Hindlimb muscle (tissue), 1 donor: ENCODE measurements at places on chromosomes 6 and 20.

DNA sequence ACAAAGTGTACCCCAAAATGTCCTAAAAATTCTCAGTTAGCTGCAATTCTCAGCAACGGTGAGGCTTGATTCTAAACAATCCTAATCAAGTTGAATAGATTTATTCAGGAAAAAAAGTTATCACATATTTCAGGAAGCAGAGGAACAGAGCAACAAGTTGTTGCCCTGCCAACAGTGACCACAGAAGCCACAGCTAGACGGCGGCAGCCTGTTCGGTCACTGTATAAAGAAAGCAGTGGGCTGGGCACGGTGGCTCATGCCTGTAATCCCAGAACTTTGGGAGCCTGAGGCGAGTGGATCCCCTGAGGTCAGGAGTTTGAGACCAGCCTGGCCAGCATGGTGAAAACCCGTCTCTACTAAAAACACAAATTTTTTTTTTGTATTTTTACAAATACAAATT lies 171.2 kb upstream of the BMP5 start:
- DNase-seq: no peak

DNA sequence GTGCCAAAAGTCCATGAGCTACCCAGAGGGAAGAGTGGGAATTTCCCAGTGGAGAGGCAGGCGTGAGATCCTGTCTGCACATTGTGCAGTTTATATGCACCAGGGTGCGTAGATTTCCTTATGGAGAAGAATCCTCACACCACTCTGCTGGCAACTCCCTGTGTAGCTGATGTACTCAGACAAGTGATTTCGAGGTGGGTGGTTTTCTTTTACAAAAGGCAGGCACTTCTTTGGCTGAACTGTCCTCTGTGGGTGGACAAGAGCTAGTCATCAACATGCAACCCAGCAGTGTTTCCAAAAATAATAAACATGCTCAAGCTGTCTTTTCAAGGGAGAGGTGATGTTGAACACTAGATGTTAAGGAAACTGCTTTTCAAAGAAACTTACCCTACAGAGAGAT lies 121.7 kb upstream of the NXT1 start:
- no peak for DNase-seq

DNA sequence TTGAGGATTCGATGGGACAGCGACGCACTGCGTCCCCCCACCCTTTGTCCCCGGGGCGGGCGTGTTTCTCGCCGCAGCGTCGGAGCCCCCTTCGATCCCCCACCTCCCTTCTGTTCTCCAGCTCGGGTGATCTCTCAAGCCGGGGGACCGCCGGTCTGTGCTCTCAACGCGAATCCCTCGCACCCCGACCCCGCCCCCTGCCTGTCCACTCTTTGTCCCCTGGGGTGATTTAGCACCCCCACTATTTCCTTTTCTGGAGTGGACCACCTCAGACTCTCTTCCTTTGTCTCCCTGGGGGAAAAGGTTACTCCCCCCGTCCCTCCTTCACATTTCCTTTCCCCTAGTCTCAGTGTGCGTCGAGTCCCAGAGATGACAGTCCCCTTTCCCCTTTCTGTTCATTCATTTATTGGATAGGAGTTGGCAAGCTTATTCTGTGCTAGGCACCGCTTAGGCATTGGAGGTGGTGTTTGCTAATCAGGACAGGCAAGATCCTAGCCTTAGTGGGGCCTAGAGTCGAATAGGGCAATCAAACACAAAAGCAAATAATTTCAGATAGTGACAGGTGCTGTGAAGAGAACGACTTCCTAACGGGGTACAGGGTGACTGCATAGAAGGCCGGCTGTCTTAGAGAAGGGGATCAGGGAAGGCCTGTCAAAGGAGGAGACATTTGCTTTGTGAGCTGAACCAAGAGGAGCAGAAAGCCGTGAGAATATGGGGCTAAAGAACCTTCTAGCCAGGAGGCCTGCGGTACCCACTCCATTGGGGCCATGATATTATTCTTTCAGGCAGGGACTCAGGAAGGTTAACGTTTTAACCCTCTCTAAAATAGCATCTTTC lies 741 bp downstream of the PTPN1 start:
- DNase-seq: peak; percentile 31

- DNase-seq: no peak
These were observed 872 bp upstream of the RBM39 start for GRCh38 chr20:35742741-35743523.

DNA sequence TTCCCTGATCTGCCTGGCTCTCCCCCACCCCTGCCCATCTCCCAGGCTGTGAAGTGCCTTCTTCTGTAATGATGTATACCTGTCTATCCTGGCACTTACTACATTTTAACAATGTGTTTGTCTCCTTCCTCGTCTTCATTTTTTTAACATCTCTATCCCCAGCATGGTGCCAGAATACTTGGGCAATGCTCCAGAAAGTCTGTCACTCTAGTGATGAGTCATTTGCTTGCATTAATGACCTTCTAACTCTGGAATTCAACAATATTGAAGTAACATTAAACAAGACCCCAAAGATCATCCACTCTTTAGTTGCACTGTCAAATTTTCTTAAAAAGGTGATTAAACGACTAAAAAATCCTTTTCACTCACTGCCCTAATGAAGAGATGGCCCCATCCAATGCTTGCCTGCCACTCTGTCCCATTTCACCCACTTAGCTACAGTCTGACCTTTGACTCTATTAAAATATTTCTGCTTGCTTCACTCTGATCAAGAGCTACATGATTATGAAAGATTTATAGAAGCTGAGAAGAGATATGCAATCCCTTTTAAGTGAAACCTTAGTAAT lies 7.7 kb upstream of the KLHL31 start:
- DNase-seq: no peak

DNA sequence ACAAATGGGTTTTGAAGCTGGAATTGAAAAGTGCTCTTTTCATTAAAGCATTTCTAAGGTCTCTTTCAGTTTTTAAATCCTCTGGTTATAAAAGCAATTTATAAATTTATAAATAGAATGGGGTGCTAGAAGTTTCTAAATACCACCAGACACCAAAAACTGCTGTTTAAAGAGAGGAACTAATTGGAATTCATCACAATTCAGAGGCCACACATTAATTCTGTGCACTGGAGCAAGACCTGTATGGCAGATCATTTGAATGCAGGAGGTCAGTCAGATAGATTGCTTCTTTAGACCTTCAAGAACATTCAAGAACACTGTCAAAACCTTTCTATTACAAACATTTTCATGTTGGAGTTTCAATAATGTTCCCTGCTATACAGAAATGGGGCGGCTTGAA lies 55.1 kb downstream of the ALDH8A1 start:
- DNase-seq: no peak

DNA sequence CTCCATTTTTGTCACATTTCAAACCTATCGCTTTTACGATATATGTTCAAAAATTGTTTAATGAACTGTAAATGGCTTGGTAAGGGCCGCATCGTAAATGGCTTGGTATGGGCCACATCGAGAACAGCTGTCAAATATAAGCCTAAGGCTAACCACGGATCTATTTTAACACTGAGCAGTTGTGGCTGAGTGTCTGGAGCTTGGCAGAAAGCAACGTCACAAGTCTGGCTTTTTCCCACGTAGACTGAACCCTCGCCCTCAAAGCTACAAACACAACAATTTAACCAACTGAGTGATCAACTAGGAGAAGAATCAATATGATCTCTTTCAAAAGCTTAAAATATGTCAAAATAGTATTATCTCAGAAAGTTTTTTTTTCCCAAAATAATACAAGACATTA lies 71.4 kb upstream of the PRSS16 start:
- no peak for DNase-seq

DNA sequence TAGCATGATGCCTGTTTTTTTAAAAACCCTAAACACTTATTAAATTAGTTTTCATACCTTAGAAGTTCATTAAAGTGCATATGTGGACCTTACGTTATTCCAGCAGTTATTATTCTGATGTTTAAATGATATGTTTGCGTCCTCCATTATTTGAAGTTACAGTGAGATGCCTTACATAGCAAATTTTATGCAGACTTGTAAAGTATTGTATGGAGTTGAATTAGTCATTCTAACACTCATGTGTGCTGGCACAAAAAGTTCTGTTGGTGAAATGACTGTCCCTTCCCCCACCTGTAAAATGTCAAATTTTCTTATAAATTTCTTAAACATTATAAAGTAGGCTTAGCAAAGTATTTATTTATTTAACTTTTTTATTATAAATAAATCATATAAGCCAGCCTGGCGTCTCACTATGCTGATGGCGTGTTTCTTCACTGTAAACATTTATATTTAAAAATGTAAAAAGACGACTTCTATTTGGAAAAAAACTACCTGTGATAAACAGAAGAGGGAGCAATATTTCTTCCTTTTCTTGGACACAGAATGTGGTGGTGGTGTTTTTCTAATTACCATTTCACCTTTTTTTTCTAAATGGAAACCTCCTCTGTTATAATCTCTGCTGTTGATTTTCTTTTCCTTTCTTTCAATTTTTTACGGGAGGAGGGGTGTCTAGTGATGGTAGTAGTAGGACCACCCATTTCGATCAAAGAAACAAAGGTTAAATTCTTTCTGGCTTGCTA lies 155.4 kb downstream of the RFPL4B start:
- DNase-seq: no peak

DNA sequence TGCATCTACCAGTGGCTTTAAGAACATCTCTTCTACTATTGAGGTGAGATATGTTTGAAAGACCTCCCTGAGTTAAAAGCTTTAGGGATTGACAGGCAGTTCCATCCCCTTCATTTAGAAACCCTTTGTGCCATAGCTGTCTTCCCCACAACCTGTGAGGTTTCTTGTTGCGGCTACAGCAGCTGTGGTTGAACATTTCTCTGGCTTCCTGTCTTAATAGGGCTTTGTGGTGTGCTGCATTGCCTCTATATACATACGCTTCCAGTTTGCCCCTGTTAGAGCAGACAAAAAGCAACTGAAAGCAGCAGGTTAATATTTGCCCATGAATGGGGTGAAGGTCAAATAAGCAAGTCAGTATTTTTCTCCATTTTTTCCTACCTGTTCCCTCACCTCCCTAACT lies 210.2 kb downstream of the TMEM200A start:
- no peak for DNase-seq
